ENCODE measurements at places on chromosomes 2 and 18. TPM values are rescaled to one million over a fixed set of nuclear protein-coding genes. Genes with fewer than 3 reads are reported as not detected.

Gene STPG4
- not detected for total RNA-seq

Gene DOK6
- not detected for total RNA-seq

Gene GKN2
- 0.75 TPM for total RNA-seq

Gene DCDC2C
- 2.4 TPM for total RNA-seq

Gene ZNF521
- total RNA-seq: 41.6 TPM

Gene SERPINB4
- total RNA-seq: not detected

Gene LYPD6
- total RNA-seq: 1.8 TPM

Gene SP140
- total RNA-seq: 0.11 TPM

Gene RBBP8
- total RNA-seq: 1.9 TPM

Gene ACKR3
- total RNA-seq: 75.6 TPM

Gene CNGA3
- total RNA-seq: not detected

Gene PTPN2
- total RNA-seq: 81.8 TPM

Gene AKAIN1
- total RNA-seq: not detected

Gene UXS1
- 146 TPM for total RNA-seq

Gene INO80B
- total RNA-seq: 79.4 TPM

Gene CHRNG
- not detected for total RNA-seq

Gene CYRIA
- total RNA-seq: 7.1 TPM

Measured in ascending aorta (tissue), 2 donors.